NCI-H1417 (cell line): ENCODE measurements at places on chromosomes 11 and 22.

GRCh38 chr22:48488611-48489511 lies 1338.8 kb downstream of the BRD1 start:
- DNase-seq = no peak

DNA sequence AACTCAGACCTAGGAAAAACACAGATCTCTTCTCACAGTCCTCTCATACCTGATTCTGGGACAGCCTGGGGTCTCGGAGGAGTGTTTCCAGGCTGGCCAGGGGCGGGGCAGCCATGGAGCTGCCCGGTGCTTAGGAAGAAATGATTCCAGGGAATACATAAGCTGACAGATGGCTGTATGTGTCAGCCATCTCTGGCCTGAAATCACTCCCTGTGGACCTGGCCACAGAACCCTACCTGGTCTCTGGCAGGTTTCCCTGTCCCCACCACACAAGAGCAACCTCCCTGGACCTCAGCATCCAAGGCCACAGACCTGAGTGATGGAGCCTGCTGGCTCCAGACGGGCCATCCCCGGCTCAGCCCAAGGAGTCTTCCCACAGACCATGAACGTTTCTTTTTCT lies 10.0 kb downstream of the GGA1 start:
- no peak for DNase-seq

GRCh38 chr11:11988681-11989261 lies 19.7 kb downstream of the DKK3 start:
- no peak for DNase-seq

- no peak for DNase-seq
Observed at GRCh38 chr11:72125956-72126355, 9.6 kb upstream of the FOLR3 start.

DNA sequence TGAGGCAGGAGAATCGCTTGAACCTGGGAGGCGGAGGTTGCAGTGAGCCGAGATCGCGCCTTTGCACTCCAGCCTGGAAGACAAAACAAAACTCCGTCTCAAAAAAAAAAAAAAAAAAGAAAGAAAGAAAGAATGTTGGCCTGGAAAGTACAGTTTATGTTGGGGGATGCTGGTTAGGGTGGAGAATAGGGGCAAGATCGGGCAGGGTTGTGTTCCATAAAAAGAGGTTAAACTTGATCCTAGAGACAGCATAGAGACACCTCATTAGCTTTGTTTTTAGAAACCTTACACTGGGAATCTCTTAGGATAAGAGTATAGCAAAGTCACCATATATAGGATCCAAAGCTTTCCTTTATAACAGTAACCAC lies 1.9 kb upstream of the FTH1 start:
- no peak for DNase-seq

- DNase-seq = peak; percentile 41
Observed at GRCh38 chr22:35521358-35522224, 19.0 kb upstream of the RASD2 start.

DNA sequence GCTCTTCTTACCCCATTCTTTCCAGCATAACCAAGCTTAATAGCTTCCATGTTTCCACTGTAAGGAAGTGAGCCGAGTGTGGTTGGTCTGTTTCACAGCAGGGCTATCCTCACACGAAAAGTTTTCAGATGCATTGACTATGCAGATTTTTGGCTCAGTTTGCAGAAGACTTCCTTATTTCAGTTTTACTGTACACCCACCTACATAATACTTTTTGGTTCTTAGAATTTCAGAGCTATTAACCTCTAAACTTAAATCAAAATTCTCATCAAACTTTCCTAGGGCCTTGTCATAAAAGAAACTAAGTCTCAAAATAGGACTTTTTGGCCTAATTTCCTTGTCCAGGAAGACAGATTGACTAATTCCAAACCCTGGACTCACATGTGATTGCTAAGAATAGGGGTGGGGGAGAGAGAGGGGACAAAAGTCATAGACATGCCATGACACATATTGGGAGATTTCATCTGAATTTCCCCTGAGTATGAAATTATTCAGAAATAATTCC lies 7.3 kb upstream of the EHF start:
- no peak for DNase-seq

- DNase-seq = no peak
Observed at GRCh38 chr11:27233654-27234042, 129.4 kb downstream of the CCDC34 start.

- DNase-seq = peak; percentile 70
Observed at GRCh38 chr11:18721561-18722292, 4.3 kb downstream of the IGSF22 start.

GRCh38 chr11:61486011-61486620 lies 22.4 kb upstream of the LRRC10B start:
- DNase-seq = no peak

- no peak for DNase-seq
Observed at GRCh38 chr11:8375460-8375859, 111.8 kb upstream of the LMO1 start.

DNA sequence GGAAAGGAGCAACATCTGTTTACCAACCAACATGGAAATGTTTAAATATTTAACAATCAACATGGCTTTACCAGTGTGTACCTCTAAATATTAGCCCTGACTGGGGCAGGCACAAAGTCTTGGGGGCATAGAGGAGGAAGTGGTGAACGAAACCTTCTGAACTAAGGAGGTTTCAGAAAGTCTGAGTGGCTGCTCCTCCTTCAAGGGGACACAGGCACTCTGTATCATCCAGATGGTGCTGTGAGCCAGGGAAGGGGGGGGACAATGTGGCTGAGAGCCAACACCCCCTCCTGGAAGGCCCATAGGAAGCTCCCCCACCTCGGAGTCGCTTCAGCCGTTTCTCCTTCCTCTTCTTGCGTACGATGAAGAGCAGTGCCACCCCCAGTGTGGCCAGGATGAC lies 107.7 kb downstream of the CEP164 start:
- DNase-seq = no peak

GRCh38 chr11:8608652-8609051 lies 14.6 kb upstream of the STK33 start:
- no peak for DNase-seq

DNA sequence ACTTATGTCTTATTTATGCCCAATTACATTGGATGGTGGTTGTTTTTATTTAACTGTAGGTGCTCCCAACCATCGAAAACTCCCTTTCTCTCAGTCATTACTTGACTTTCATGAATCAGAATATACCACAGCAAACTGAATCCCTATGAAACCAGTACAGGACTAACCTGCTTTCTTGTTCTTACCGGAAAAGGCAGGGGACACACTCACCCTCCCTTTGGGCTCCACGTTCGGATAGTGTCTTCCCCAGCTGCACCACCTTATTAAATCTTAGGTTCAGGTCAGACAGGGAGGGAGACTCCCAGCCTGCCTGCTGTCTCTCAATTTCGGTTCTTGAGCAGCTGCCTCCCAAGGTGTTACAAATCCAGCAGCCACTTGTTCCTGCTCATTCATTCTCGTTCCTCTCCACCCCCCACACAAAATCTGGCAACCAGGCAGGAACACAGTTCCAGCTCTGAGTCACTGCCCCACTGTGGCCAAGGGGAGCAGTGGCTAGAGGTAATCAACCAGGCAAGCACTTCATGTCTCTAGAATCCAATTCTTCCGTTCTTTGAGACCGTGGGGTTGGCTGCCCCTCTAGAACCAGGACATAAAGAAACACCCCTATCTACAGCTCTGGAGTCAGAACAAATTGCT lies 133.0 kb downstream of the PLEKHA7 start:
- DNase-seq = no peak

GRCh38 chr22:45762545-45763235 lies 91.1 kb downstream of the ATXN10 start:
- no peak for DNase-seq

- no peak for DNase-seq
Observed at GRCh38 chr22:36299295-36299694, 46.4 kb downstream of the APOL1 start.

DNA sequence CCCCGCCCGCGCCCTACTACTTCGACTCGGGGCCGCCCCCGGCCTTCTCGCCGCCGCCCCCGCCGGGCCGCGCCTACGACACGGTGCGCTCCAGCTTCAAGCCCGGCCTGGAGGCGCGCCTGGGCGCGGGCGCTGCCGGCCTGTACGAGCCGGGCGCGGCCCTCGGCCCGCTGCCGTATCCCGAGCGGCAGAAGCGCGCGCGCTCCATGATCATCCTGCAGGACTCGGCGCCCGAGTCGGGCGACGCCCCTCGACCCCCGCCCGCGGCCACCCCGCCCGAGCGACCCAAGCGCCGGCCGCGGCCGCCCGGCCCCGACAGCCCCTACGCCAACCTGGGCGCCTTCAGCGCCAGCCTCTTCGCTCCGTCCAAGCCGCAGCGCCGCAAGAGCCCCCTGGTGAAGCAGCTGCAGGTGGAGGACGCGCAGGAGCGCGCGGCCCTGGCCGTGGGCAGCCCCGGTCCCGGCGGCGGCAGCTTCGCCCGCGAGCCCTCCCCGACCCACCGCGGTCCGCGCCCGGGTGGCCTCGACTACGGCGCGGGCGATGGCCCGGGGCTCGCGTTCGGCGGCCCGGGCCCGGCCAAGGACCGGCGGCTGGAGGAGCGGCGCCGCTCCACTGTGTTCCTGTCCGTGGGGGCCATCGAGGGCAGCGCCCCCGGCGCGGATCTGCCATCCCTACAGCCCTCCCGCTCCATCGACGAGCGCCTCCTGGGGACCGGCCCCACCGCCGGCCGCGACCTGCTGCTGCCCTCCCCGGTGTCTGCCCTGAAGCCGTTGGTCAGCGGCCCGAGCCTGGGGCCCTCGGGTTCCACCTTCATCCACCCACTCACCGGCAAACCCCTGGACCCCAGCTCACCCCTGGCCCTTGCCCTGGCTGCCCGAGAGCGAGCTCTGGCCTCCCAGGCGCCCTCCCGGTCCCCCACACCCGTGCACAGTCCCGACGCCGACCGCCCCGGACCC lies 17.4 kb upstream of the ACR start:
- no peak for DNase-seq

DNA sequence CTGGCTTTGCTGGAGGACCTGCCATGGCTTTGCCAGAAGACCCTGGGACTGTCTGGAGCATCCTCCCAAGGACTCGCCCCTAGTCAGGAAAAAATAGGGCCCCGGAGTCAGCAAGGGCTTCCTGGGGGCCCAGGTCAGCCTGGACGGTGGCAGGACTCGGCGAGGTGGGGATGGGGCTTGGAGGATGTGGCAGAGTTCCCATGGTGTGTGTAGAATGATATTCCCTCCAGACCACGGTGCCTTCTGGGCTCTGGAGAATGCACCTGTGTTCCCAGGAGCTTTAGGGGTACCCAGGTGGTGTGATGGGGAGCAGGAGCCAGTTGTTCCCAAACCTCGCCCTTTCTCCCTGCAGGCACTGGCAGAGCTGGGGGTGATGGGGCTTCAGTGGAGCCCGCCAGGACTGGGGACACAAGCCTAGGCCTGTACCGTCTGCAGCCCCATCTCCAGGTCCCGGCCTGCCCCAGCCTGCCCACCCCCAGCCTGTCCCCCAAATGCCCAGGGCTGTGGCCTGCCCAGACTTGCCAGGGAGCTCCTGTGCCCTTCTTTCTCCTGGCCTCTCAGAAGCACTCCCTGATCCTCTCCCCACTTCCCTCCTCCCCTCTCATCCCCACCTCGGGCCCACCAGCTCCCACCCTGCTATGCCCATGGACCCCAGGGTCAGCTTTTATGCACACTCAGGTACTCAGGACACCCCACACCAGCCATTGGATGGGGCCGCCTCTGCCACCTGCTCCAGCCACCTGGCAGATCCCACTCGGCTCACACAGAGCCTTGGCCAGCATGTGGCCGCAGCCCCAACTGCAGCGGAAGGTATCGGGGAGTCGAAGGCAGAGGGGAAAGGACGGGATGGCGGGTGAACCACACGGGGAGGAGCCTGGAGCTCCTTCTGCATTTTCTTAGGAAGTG lies 82.1 kb downstream of the CDKN1C start:
- no peak for DNase-seq

- DNase-seq = no peak
Observed at GRCh38 chr11:35763301-35763700, 100.7 kb downstream of the TRIM44 start.

DNA sequence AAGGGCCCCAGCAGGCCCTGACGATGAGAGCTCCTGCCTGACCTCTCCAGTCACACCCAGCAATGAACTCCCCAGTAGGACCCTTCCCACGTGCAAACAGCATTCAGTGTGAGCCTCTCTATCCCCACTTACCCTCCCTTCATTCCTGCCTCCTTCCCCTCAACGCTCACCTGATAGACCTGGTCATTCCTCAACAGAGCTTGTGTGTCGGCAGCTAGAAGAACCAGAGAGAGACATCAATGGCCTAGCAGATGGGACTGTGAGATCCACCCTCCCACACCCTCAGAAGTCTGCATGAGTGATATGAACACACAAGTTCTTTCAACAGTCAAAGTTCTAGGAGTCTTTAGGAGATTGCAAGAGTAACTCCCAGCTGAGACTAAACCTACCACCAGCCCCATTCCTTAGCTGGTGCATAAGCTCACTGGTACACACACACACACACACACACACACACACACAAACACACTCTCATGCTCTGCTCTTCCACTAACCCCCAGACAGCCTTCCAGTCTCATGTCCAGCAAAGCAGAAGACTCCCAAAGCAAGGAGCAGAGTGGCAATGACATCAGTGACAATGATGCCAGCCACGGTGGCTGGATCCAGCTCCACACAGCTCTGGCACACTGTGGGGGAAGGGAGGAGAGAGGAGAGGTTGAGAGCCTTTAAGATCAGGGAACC lies 3.1 kb downstream of the CD3D start:
- DNase-seq = no peak

DNA sequence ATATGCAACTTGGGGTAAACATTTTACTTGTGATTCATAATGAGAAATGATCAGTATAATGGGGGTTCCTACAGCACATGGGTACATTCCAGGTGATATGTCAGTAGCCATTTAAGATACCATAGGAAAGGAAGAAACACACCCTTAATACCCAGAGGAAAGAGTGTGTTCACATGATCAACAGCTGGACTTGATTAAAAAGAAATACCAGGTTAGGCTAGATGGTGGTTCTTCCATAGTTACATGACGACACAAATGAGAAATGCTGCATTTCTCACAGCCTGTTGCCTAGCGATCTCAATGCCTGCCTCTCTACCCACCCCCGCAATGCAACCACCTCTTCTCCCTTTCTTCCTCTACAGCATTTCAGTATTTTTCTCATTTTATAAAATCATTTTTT lies 96.8 kb downstream of the TTC28 start:
- DNase-seq = no peak
